NCI-H2227 treated with DMSO at 0.1 percent for 48 hours (cell line): ENCODE measurements at places on chromosomes 7 and 10.

DNA sequence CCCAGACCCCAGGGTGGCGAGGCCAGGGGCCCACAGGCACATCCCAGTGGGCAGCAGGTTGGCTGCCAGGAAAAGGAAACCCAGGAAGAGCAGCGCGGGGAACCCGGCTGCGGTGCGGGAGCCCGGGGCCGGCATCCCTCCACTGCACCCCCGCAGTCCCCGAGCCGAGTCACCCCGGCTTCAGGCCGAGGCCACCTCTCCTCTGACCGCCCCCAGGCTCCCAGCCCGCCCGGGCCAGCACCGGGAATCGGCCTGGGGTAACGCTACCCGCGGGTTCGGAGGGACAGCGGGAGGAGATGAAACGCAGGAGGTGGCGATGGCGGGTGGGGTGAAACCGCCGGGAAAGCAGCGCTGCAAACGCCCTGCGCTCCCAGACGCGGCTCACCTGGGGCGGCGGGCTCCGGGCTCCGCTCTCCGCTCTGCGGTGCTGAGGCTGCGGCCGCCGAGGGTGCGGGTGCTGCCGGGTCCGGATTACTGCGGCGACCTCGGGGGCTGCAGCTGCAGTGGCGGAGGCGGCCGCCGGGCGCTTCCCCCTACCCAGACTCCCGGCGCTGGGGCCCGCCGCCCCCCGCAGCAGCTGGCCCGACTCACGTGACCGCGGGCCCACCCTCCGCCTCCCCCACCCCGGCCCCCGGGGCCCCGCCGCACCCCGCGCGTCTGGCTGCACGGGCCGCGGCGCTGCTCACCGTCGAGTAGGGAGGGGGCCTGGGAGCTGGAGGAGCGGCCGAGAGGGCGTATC, at the start of gene SCRN1:
Gene SCRN1, minus strand, starts transcription at position 545 of the 739 bp plus-strand sequence. CDS start 20,734 bp downstream, outside the sequence.
- DNase-seq: peak; percentile 36

DNA sequence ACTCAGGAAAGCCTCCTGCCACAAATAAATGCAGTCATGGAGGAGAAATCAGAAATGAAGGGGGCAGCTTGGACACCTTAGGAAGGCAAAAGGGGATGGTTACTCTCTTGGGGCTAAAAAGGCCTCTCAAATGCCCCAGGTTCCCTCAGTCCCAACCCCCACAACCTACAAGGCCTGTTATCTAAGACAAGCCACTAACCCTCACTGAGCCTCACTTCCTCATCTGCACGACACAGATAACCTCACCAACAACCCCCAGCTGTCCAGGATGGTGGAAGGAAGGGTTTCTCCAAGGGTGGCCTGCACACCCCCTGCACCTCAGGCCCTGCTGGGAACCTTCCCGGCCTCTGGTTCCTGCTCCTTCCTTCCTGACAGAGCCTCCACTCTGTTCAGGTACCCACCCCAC, 29.2 kb downstream of the SORBS1 start:
- no peak for DNase-seq

GRCh38 chr7:3393862-3394261, 92.8 kb downstream of the SDK1 start:
- DNase-seq: no peak

DNA sequence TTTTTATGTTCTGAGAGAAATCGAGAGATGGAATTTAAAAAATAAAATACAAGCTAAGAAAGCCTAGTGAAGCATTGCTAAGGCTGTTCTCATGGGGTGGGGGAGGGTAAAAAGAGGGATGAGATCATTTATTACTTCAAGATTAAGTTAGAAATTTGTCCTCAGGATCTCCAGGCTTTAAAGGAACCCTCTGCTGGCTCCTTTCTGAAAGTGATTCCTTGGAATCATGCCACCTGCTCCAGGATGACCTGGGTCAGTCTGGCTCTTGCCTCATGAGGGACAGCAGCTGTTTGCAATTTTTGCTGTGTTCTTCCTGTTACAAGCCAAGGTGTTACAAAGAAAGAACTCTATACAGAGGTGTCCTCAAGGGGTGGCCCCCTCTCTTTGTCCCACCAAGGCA, 69.8 kb downstream of the CDK1 start:
- DNase-seq: no peak

DNA sequence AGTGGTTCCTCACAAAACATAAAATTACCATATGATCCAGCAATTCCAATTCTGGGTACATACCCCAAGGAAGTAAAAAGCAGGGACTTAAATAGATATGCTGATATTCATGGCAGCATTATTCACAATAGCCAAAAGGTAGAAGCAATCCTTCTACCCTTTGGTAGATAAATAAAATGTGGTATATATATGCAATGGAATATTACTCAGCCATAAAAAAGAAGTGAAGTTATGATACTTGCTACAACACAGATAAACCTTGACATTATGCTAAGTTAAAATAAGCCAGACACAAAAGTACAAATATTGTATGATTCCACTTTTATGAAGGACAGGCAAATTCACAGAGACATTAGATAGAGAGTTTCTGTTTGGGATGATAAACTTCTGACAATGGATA, 13.3 kb downstream of the JMJD1C start:
- no peak for DNase-seq

DNA sequence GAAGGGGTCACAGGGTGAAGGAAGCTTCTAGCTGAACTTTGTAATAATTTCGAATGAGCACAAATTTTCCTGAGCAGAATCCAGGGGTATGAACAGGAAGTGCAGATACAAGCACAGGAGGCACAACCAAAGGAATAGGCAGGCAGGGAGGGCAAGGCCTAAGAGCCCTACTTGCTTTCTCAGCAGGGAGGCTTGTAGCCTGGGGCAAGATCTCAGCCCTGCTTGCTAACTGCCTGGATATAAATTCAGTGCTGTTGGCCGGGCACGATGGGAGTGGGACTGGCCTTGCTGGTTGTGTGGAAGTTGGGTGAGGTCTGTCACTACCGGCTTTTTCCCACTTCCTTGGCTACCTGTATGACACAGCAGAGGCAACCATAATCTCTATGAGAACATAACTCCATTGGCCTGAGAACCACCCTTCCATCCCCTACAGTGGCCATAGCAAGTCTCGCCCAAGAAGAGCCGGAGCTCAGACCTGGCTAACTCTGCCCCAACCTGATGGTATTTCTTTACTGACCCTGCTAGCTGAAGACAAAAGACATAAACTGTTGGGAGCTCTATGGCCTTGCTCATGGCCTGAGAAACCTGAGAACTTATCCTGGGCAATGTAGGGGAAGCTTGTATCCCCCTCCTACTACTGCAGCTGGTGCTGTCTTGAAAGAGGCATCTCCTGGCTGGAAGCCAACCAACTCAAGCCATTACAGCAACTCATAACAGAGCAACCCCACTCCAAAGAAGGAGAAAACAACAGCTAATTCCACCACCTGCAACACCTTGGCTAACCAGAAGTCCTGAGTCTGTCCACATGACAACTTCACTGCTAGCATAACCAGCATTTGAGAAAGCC, 27.6 kb downstream of the CLDN12 start:
- no peak for DNase-seq

DNA sequence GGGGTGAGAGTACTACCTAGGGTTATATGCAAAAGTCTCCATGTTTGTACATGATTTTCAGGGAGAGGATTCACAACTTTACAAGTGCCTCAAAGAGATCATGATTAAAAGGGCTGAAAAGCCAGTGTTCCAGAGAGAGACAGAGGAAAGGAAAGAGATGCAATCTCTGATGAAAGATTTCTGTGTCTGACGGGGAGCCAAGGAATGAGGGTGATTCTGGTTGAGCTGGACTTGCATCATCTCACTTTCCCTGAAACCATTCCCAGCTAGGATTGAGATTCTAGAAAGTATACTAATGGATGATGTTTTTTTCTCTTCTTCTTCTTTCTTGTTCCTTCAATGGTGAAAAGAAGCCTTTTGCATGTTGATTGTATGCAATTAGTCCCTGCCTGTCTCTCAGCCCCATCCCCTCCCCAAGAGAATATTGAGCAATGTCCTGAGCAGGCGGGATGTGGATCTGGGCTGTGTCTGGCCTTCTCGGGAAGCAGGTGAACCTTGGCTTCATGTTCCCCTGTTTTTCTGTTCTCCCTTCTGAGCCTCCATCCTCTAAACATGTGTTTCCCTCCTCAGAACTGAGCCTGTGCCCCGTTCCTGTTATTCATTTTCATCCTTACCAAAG, 186.1 kb downstream of the ZNF365 start:
- no peak for DNase-seq
